ENCODE measurements at places on chromosomes 13 and 19.

GRCh38 chr19:45125360-45125759 is 32.4 kb downstream of the PPP1R37 start:
- DNase-seq = no peak

DNA sequence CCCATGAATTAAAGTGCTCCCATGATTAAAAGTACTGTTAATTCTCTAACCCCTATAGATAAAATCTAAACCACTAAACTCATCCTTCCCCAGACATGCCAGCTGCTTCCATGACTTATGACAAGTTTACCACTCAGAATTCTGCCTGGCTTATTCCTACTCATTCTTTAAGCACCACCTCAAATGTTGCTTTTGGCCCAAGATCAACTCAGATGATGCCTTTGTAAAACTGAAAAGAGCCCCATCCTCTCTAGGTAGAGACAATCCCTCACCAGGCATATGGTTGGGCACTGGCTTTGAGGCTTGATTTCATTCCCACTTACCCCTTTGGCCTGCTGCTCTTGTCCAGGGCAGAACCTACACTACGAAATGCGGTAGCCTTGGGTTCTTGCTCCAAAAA is 250.0 kb downstream of the DNAJC15 start:
- no peak for DNase-seq

DNA sequence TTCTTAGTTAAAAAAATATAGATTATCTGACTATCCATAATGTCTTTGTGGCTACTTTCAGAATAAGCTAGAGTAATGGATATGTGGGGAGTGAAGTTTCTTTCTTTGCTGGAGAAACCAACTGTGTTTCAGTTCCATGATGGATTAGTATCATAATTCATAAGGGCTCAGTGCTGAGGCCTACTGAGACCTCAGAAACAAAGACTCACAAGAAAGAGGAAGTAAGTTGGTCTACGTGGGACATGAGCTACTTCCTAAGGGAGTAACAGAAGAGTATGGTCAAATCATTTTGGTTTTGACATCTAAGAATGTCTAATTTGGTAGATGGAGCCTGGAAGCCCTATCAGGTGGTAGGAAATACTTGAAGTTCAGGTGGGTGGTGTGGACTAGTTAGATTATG is 99.0 kb upstream of the HTR2A start:
- DNase-seq = no peak

- DNase-seq = no peak
Measured at GRCh38 chr19:58353717-58354477, 605 bp upstream of the A1BG start.

DNA sequence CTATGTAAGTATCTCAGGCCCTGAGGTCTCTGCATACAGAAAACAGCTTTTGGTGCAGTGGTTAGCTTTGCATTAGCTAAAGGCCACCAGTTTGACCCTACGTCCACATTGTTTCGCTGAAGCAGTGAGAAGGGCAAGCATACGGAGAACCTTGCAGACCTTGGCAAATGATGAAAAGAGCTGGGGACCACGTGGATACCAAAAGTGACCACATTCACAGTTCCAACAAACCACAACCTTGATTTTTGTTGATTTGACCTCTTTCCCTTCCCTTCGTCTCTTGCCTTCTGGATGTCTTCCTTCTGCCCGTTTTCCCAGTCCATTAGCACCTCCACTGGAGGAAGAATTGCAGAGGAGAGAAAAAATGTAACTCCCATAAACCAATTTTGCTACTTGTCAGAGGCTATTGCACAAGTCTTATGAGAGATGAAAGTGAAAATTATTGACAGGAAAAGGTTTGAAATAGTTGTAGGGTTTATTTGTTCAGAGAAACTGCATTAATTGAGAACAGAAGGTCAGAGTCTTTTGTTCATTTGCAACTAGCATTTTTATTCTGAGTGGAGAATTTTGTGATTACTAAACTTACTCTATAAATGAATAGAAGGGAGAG is 293.9 kb upstream of the HTR2A start:
- no peak for DNase-seq

DNA sequence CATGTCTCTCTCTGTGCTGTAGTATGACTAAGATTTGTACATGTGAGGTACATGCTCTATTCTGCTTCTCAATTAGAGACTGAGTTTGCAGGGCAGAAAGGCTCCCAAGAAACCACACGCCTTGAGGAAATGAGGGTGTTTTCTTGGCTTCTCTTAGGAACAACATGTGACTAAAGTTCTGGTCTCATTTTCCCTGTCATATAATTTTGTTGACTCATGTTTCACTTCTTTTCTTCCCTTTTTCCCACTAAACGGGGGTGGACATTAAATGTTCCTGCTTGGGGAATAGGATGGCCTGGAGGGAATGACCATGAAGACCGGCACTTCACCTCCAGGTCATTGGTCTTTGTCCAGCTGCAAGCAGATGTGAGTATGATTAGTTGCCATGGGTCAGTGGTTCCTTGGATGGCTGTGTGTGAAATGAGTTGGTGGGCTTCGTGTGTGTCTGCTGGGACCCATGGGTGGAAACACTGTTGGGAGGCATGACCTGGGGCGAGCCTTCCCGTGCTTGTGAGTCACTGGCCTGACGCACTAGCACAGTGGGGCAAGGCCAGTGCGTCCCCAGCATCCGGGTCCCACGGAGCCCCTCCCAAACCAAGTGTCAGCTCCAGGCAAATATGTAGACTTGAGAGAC is 56.6 kb downstream of the COL4A1 start:
- DNase-seq = peak; percentile 53

GRCh38 chr19:33775731-33776487 is 20.8 kb upstream of the KCTD15 start:
- DNase-seq = no peak
